Fibroblast of villous mesenchyme (primary cell): ENCODE measurements at places on chromosomes 4 and X. TPM values are rescaled to one million over a fixed set of nuclear protein-coding genes. Genes with fewer than 3 reads are reported as not detected.

GRCh38 chrX:2498781-2499302 lies 1.9 kb downstream of the DHRSX start:
- peak; percentile 76 for DNase-seq

ZNF185 gene
- 2.9 and 3.9 TPM in 2 replicates for total RNA-seq

GRCh38 chrX:42748067-42748850 lies 29.7 kb downstream of the PPP1R2C start:
- DNase-seq, result peak; percentile 30

GRCh38 chr4:81459228-81459627 lies 12.5 kb downstream of the RASGEF1B start:
- DNase-seq, result no peak

GRCh38 chr4:89283226-89284009 lies 24.2 kb downstream of the GPRIN3 start:
- peak; percentile 45 for DNase-seq

DNA sequence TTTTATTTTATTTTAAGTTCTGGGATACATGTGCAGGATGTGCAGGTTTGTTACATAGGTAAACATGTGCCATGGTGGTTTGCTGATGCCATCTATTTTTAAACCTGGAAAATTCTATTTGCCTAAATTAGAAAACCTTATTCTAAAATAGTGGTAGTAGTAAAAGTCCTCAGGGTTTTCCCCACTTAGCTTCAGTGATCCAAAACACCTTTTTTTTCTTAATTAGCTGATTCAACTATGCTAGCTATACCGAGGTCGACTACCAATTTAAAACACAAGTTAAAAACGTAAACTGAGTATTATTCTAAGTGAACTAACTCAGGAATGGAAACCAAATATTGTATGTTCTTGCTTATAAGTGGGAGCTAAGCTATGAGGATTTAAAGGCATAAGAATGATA lies 70.0 kb upstream of the IL13RA1 start:
- DNase-seq, result no peak

DOK7 gene
- not detected in 2 replicates for total RNA-seq

DNA sequence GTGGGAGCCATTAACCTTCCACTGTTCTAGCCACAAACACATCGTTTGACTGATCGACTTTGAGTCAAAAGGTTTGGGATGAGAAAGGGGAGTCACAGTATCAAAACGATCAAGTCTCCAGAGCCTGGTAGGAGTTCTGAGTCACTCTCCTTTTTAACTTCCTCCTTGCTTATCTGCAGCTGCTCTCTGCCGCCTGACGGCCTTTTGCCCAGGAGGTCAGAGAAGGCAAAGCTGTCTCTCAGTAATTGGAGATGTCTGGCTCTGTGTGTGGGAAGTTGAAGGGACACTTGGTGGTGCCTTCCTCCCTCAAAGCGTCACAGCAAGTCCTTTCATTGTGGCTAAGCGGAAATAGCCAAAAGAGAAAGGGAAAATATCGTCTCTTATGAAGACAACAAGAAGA lies 63.1 kb downstream of the ANOS1 start:
- no peak for DNase-seq

SUPT20HL1 gene
- total RNA-seq, result not detected in 2 replicates

DNA sequence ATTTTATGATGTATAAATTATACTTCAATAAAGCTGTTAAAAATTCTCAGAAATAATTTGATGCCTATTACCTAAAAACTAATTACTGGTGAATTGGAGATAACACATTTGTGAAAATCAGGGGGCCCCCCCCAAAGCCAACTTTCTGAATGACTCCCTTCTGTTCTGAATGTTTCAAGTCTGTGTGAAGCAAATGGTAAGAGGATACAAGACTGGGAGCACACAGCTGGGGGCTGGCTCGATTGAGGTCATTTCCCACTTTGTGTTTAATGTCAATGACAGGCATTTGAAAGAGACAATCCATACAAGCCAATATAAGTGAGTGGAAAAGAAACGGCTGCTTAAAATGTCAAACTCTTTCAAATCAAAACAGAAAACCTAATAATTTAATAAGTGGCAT lies 155.8 kb downstream of the SH2D1A start:
- no peak for DNase-seq

DNA sequence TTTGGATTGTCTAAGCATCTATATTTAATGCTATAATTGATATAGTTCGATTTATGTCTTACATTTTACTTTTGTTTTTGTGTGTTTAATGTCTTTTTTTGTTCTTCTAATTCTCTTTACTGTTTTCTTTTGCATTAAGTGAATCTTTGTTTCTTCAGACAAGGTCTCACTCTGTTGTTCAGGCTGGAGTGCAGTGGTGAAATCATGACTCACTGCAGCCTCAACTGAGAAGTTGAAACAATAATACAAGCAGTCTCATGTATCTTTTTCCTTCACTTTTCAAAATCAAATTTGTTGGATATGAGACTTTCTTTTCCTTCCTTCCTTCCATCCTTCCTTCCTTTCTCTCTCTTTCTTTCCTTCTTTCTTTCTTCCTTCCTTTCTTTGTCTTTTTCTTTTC lies 1401.6 kb downstream of the ADGRL3 start:
- no peak for DNase-seq

DNA sequence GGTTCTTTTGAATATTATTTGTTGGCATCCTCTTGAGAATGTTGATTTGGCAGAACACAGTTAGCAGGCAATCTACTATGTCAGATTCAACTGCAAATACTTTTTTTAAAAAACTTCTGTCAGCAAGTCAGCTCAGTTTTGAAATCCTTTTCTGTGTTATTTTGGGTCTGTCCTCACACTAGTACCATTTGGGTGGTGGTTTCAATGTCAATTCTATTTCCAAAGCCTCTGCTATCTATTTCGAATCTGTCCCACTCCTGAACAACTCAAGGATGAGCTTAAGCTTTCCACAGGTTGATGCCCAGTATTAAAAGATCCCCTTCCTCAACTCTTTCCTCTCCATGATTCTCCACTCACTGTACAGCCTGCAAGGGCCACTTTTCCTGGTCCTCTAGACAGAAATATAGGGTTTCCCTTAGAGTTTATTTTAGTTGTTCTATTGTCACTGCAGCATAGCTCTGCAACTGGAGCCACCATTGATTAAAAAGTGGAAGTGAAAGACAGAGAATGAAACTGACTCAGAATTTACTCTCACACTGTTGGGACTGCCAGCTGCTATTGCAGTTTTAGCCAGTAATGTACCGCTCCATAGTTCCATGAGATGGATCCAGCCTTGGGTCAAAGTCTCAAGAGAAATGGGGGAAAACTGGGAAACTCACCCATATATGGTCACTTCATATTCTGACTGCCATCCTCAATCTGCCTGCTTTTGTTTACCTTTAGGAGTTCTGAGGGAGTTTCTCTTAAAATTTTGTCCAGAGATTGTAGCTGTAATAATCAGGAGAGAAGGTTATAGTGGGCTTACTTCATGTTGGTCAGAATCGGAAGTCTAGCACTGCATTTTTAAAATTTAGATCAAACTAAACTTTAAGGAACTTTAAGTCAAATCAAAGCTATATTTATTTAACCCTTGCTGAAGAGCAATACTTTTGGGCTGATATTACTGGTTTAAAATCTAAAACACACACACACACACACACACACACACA lies 14.6 kb downstream of the HDX start:
- no peak for DNase-seq

DNA sequence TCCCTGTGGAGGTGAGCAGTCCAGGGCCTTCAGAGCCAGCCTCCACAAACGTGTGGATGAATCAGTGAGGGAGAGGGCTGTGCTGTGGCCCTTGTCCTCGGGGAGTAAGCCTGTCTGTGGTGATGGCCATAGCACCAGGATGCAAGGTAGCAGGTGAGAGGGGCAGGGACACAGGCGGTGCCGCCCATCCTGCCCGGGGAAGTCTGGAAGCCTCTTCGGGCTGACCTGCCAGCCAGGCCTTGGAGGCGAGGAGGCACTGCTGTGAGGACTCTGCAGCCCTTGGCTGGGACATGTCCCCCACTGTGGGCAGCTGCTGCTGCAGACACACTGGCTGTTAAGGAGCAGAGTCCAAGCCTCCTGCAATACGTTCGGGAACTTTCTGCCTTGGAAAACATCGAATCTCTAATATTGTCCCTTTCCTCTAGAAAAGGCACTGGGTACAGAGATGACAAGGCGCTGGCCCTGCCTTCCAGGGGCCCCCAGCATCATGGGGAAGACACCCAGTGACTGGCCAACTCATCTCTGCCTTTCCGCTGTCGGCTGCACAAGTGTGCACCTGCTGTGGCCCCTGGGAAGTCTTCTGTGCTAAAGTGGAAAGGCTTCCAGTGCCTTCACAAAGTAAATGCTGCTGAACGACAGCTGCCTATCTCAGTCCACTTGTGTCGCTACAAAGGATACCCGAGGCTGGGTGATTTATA lies 101.4 kb downstream of the ADRA2C start:
- DNase-seq, result no peak

DNA sequence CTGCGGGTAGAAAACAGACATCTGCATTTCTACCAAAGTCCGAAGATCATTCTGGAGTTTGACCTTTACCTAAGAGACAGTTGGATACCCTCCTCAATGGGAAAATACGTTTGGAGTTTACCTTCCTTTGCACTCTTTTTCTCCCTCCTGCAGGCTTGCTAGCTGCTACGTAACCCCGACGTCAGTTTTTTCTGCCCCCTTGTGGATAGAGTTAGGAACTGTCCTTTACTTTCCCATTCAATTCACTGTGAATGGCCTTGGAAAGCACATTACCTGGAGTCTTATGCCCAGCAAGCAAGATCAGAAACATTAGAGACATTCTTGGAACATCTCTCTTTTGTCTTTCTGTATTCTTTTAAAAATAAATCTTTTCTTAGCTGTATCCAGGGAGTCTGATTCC lies 250.7 kb downstream of the NAP1L3 start:
- DNase-seq, result no peak

NPFFR2 gene
- total RNA-seq, result 0.32 and 0.86 TPM in 2 replicates

GRCh38 chrX:40145923-40146261 lies 48.1 kb upstream of the BCOR start:
- no peak for DNase-seq

ITM2A gene
- total RNA-seq, result under 0.01 TPM in 1 of 2 replicates, not detected in the other

GRCh38 chr4:79653871-79654270 lies 245.8 kb upstream of the GK2 start:
- no peak for DNase-seq

DNA sequence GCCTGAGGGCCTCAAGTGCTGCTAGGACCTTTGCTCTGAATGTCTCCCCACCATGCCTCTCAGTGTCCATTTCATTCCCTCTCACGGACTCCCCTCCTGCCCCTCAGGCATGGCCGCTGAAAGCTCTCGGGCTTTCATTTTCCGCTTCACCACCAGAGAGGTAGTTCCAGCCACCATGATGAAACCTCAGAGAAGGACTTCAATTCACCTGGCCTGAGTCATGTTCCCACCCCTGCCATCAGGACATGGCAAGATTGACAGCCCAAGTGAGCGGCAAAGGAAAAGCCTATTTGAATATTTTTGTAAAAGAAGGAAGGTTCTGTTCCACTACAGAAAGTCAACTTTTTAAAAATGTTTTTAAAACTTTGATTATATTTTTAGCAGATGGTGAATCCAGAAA lies 249.3 kb upstream of the GALNT7 start:
- no peak for DNase-seq

NCAPG gene
- total RNA-seq, result 17.4 and 32.8 TPM in 2 replicates

- DNase-seq, result no peak
Measured at GRCh38 chr4:143348233-143349077, 11.8 kb downstream of the GAB1 start.

JCHAIN gene
- total RNA-seq, result 0.64 and 2.6 TPM in 2 replicates

GRCh38 chrX:8731559-8732395 lies at the start of gene ANOS1:
TSS of gene ANOS1 (minus strand) at chrX:8732137. CDS start at chrX:8732036, 101 bp downstream.
- DNase-seq, result peak; percentile 12

DNA sequence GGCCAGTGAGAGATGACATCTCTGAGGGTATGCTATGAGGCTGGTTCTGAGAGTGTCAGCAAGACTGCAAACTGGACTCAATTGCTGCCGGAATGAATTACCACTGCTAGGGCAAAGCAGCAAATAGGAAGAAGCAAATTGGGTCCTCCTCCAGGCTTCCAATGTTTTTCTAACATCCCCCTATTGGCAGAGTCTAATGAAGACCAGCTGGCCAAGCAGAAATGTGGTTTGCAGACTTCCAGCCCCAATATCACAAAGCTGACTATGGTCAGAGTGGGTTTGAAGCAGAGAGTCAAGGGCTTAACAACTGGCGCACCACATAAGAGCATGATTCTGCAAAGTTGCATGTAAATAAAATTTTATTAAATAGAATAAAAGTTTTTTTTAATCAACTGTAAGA lies 225.4 kb upstream of the GLRA2 start:
- no peak for DNase-seq

GRCh38 chr4:151627491-151627890 lies 133.3 kb downstream of the GATB start:
- DNase-seq, result no peak

- DNase-seq, result no peak
Measured at GRCh38 chrX:16754019-16754418, 32.2 kb upstream of the TXLNG start.
